Fibroblast of skin of abdomen (primary cell): ENCODE measurements at places on chromosomes 6 and 20.

- peak; percentile 79 for DNase-seq
Measured at GRCh38 chr6:101539510-101540245, 146.2 kb downstream of the GRIK2 start.

- DNase-seq = no peak
Measured at GRCh38 chr6:123168892-123169773, 173.1 kb downstream of the CLVS2 start.

DNA sequence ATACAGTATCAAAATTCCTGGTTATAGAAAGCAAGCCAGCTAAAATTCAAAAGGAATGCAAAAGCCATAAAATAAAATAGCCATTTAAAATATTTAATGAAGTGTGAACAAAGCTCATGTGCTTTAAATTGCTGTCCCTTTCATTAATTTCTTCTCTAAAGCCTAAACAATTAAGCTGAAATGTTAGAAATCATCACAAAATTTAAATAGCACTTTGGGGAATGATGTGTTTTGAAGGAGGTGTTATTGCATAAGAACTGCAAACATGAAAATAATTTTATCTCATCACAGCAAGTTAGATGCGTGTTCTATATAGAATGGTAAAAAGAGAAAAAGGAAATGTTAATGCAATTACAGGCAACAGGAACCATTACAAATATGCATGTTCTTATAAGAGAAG lies 111.0 kb downstream of the RIMS1 start:
- no peak for DNase-seq

DNA sequence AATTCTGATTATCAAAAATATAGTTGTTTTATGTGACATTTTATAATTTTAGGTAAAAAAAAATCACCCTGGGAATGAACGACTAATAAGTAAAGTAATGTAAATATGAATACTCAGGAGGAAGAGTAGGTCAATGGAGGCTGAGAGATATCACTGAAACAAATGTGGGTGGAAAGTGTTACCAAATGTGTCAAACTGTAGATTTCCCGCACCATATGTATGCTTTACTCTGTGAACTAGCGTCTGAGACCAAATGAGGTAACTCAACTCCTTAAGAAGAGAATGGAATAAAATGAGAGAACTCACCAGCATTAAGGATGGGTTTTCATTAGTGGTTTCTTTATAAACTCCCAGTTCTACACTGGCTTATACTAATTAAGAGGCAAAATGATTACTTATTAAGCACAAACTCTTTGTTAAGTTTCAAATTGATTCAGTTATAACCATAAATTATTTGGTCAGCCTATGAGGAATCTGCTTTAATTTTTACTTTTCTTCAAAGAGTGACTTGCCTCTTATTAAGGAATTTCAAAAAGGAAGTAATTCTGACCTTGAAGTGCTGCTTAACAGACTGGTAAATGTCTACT lies 784.7 kb upstream of the GJE1 start:
- DNase-seq = no peak

DNA sequence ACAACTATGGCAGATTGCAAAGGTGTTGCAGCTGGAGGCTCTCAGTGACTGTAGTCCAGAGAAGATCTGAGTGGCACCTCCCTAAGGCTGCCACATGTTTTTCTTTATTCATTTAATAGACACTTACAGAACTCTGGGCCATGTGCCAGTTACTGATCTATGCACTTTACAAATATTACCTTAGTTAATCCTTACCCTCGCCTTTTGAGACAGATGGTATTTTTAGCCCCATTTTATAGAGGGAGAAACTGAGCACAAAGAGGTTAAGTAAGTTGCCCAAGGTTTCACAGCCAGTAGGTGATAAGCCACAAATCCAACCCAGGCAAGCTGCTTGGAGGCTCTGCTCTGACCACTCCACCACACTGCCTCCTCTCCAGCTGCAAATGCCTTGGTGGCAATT lies 6.5 kb upstream of the SCRT2 start:
- DNase-seq = no peak

DNA sequence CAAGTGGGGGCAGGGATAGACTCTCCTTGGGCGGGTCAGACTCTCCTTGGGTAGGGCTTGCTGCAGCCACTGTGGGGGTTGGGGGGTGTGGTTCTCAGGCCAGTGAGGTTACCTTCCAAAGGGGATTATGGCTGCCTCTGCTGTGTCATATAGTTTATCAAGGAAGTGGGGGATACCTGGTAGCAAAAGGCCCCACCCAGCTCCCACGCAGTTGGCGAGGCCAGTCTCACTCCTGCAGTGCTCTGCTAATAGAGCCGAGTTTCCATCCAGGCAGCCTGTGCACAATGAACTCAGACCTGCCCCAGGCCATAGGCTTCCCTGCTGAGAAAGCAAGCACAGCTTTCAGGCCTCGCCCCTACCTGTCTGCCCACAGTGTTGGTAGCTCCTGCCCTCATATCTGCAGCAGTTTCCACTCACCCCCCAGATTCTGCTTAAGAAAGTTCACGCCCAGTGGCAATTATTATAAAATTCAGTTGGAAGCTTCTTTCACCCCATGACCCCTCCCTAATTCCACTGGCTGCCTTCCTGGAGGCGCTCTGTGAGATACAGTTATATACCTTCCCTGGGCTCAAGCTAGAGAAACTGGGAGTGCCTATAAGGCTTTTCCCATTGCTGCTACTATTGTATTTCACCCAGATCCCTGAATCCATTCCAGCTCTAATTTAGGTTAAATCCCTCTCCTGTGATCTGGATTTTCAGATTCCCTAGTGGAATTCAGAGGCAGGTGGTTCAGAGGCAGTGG lies 56.1 kb downstream of the HDDC2 start:
- no peak for DNase-seq

GRCh38 chr20:32476684-32477593 lies 108.2 kb downstream of the NOL4L start:
- no peak for DNase-seq

- DNase-seq = peak; percentile 79
Measured at GRCh38 chr6:90230548-90231215, 66.0 kb downstream of the BACH2 start.

DNA sequence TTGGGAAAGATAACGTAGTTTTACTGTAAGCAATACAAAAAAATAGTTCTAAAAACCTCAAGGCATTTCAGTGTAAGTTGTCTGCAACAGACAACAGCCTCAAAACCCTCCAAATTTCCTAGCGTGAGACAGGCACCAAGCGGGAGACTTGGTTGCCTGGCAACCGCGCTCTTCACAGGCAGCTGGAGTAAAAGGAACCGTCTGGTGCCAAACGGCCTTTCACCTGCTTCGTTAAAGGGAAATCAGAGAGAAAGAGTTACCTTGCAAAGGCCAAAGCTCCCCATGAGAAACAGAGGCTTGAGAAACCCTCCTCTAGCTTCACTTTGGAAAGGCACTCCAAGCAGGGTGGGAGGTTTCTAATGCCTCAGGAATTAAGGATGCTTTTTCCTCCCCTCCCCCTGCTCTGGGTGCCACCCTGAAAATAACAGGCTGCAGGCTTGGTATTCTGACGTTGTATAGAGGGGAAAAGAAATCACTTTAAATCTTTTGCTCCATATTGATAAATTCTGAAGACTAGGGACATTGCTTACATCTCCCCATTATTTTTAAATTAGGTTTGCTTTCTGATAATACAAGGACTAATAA lies 129.7 kb upstream of the UFL1 start:
- no peak for DNase-seq

GRCh38 chr20:48831718-48832404 lies 4.1 kb upstream of the PREX1 start:
- peak; percentile 44 for DNase-seq

GRCh38 chr6:142853244-142854180 lies 91.5 kb downstream of the HIVEP2 start:
- no peak for DNase-seq

GRCh38 chr6:31502586-31502985 lies 4.6 kb downstream of the MICB start:
- DNase-seq = no peak

GRCh38 chr6:16760516-16761470 lies at the start of gene ATXN1:
Gene ATXN1 (minus strand): TSS chr6:16761460.
- DNase-seq = peak; percentile 61

DNA sequence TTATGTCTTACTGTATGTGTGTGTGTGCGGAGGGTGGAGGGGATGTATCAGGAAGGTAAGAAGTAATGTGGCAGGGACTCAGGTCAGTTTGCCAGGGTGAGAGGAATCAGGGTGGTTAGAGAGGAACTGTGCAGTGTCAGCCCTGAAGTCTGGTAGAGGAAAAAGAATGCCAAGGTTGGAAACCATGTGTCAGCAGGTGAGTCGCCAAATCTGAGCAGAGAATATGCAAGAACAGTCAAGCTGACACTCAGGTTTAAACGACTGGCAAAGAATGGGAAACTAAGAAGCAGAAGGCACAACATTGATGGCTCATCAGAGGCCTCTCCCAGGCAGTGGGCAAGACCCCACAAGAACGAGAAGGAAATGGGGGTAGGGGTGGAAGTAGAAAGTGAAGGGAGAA lies 107.5 kb upstream of the TBX18 start:
- no peak for DNase-seq

DNA sequence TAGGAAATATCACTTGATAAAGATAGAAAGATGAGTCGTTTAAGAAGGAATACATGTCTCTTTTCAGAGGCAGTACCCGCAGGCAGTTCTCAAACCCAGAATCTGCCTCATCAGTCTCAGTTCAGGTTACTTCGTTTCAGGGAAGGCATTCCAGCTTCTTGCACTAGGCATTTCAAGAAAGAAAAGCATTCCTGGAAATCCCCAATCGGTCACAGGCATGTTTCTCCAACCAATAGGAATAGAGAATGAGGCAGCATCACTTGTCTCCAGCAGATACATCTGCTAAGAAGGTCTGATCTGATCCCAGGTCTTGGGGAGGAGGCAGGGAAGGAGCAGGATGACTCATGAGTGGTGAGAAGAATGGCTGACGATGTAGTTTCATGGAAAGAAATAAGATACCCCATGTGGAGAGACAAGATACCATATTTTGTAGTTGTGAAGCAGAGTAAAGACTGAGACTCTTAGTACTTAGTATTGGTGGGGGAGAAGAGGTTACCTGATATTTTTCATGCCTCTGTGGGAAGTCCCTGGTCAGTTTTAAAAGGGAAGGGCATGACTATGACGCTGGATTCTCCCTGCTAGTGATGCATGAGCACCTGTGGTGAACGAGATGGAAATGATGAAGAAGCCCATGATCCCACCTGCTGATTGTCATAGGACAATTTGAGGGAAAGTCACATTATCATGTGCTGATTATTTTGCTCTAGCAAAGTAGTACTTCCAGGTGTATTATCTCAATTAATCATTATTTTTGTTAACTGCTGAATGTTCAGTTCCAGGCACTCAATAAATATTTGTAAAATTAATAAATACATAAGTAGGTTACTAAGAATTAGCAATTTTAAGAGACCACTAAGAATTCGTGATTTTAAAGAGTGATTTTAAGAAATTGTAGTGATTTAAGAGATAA lies 20.3 kb upstream of the HLA-DRB1 start:
- DNase-seq = peak; percentile 89

DNA sequence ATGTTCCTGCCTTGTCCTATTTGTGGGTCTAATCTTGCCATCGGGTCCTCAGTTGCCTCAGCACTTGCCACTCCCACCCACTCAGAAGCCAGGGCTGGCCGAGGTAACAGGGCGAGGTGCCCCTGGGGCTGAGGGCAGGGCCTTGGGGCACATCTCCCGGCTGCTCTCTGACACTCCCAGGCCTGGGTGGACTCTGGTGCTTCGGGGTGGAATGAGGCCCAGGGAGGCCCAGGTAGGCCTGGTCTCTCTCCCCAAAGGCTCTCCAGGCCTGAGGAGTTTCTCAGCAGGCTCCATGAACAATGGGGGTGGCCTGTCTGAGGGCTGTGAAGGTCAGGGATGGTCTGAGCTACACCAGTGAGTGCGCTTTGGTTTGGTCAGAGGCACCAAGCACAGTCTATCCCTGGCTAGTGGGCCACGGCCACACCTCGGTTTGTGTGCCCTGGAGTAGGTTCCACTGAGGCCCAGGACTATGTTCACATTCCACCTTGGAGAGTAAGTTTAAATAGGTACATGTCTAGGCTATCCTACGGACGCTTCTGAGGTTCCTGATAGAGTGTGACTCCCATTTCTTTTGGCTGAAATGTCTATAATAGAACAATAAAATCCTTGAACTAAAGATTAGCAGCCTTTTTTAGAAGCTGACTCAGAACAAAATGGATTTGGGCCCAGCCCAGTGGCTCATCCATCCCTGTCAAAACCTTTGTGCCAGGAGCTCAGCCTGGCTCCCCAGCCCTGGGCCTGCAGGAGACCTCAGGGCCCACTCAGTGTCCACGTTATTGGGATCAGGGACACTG lies 78.8 kb downstream of the SLC24A3 start:
- no peak for DNase-seq

GRCh38 chr20:11692567-11692966 lies 225.1 kb upstream of the BTBD3 start:
- no peak for DNase-seq

DNA sequence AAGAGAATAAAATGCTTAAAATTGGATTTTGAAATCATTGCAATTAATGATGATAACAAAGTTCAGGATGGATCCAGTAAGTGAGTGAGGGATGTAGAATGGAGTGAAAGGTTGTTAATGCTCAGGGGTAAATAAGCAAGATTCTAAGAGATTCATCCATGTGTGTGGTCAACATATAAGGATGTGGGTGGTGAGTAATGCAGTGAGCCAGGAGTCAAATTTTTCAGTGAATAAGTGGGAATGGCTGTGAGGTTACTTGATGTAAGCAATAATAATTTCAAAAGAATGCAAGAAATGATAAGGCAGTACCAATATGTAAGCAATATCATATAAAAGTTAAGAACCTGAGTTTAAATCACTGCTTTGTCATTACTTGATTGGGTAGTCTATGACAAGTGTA lies 207.5 kb upstream of the ADGRB3 start:
- peak; percentile 74 for DNase-seq
